ENCODE measurements at places on chromosomes 3 and 15.

GRCh38 chr15:88986949-88987590, 73.9 kb upstream of the MFGE8 start:
- no peaks in the 10 kb centered on the region for H3K36me3 ChIP-seq
- no peak overlapping the region for H3K27ac ChIP-seq
- H3K27me3 ChIP-seq, result no peaks in the 10 kb centered on the region
- no peaks in the 10 kb centered on the region for H3K4me1 ChIP-seq
- DNase-seq, result no peak
- H3K4me3 ChIP-seq, result no peak overlapping the region

DNA sequence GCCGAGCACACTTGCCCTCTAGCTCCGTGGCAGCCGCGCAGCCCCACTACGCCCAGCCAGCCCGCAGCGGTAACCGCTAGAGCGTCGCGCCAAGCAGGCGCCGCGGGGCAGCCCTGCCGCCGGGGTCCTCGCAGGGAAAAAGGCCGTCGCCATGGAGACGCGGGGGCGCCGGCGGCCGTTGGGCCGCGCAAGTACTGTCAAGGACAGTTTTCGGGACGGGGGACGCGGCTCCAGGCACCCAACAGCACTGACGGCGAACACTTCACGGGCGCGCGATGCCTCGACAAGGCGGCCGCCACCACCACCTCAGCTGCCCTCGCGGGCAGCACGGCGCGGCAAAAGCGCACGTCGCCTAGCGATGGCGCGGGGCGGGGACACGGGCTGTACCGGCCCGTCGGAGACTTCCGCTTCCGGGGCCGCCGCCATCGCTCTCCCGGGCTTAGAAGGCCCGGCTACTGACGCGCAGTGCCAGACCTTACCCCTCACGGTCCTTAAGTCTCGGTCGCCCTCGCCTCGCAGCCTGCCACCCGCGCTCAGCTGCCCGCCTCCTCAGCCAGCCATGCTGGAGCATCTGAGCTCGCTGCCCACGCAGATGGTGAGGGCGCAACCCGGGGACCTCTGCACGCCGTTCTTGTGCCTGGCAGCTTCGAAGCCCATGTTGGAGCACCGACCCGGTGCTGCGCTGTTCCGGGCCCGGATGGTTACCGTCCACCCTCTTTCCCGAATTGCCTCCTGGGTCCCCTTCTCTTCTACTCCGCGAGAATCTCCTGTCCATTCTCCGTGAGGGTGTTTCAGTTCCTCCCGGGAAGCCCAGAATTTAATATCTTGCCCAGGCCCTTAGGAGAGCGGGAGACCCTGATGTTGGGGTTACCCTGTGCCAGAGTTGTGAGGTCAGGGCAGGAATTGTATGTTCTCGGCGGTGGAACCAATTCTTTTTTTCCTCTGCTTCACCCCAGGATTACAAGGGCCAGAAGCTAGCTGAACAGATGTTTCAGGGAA, at the start of the genes GLT8D1 and SPCS1:
Gene GLT8D1, minus strand, starts transcription at position 104 of the 999 bp plus-strand sequence. CDS start 5,331 bp downstream, outside the sequence.
Gene SPCS1, plus strand, starts transcription at position 419 of the 999 bp plus-strand sequence. Its CDS starts 141 bp downstream, at position 560.
- H3K27ac ChIP-seq, result peak within 1 kb of the TSS; percentile 87
- peak within 1 kb of the TSS; percentile 75 for H3K4me3 ChIP-seq
- peaks cover 39% of the 10 kb centered on the region for H3K4me1 ChIP-seq
- peak; percentile 90 for DNase-seq
- no peaks in the 10 kb centered on the region for H3K27me3 ChIP-seq
- H3K36me3 ChIP-seq, result peaks cover 12% of the 10 kb centered on the region

GRCh38 chr15:95929232-95929846, 401.2 kb upstream of the NR2F2 start:
- no peaks in the 10 kb centered on the region for H3K4me1 ChIP-seq
- H3K4me3 ChIP-seq, result no peak overlapping the region
- DNase-seq, result no peak
- H3K27ac ChIP-seq, result no peak overlapping the region

DNA sequence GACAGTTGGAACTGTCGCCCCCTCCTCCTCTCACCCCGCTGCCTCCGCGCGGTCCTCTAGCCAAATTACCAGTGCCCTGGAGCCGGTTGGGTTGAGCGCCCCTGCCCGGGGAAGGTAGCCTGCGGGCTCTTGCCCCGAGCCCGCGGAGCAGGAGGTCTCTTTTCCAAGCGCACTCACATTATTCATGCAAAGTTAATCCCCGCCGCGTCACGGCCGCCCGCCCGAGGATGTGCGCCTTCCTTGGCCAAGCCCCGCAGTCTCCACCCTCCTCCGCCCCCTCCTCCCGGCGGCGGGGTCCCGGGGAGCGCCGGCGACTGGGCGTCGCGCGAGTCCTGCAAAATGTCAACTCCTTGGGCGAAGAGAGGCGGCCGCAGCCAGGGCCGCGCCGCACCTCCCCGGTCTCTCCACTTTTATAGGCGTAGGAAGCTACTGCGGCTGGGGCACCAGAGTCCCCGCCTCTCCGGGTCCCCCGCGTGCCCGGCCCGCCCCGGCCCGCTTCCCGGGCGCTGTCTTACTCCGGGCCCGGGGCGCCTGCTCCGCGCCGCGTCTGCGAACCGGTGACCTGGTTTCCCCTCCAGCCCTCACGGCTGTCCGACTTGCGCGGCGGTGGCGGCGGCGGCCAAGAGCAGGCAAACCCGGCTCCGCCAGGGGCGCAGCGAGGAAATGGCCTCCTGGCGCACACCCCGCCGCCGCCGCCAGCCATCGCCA, at the start of gene THRB:
Gene THRB, minus strand, starts transcription at position 233 of the 708 bp plus-strand sequence.
- H3K27ac ChIP-seq, result no peak within 1 kb of the TSS
- no peak for DNase-seq
- H3K4me1 ChIP-seq, result no peaks in the 10 kb centered on the region
- H3K4me3 ChIP-seq, result no peak within 1 kb of the TSS
- H3K27me3 ChIP-seq, result no peaks in the 10 kb centered on the region

- DNase-seq, result no peak
- H3K36me3 ChIP-seq, result no peaks in the 10 kb centered on the region
- H3K4me3 ChIP-seq, result no peak overlapping the region
Measured at GRCh38 chr15:52699457-52699856, 20.3 kb upstream of the ATOSA start.
